ENCODE measurements at places on chromosomes 2 and 18. TPM values are rescaled to one million over a fixed set of nuclear protein-coding genes. Genes with fewer than 3 reads are reported as not detected.
A peak's percentile ranks its signal among the peaks of the same experiment; 100 is the strongest.

VSNL1 gene
- not detected for total RNA-seq

SERPINB13 gene
- total RNA-seq = not detected

CTLA4 gene
- 2.3 TPM for total RNA-seq

- no peak for DNase-seq
Observed at GRCh38 chr18:54736981-54737380, 91.3 kb upstream of the RAB27B start.

GRCh38 chr2:165793779-165794535, at the start of gene GALNT3:
Gene GALNT3 (minus strand): TSS chr2:165794247. CDS start chr2:165770700, 23,547 bp downstream.
- DNase-seq = peak; percentile 53

DNA sequence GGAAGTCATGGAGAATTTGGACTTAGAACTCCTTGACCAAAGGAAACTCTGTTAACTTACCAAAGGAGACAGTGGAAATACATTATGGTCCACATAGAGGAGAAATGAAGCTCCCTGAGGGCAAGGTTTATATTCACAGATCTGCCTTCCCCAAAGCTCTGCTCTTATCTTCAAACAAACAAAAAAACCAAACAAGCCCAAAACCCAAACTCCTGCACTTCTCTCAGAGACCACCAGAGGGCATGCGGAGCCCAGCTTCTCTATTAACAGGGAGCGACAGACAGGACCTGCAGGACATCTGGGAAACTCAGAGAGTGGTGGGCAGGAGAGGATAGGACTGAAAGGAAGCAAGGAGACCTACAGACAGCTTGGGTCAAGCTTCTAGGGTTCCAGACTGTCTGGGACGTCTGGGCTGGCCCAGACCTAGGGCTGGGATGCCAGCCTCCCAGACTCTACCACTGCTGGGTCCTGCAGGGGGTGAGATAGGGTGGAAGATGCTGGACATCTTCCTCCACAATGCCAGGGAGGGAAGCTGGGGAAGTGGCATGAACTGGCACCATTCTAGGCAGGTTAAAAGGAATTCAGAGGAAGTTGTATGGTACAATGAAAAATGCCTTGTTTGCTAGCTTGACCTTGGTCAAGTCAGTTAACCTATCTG, 4.0 kb upstream of the WNT10A start:
- peak; percentile 64 for DNase-seq

DNA sequence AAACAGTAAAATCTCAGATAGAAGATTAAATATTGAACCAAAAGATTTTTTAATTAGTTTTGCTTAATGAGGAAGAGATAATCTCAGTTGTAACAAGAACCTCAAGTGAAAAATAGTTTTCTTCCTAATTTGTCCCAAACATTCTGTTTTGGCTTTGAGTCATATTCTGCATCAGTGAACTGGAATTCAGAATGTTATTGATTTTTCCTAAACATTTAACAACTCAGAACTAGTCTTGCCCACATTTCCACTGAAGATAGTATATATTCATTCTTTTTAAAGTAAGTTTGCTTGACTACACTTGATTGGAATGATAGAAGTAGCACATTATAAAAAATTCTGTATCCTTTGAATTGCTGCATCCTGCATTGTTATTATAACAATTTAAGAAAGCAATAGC, 85.7 kb upstream of the UGP2 start:
- DNase-seq = no peak

DNA sequence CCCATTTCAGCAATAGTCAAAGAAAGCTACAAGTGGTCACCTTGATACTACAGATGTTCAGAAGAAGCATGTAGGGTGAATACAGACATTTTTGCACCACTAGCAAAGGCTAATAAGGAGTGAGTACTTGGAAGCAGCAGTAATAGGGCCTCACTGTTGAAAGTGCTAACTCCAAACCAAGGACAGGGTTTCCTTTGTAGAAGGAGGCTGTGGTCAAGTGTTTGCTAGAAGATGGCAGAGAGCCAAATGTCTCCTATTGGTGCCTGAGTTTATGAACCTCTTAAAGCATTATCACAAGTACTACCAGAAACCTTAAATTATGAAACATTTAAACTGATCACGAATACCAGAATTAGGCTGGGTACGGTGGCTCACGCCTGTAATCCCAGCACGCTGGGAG, 308.1 kb downstream of the ZEB2 start:
- no peak for DNase-seq

DNA sequence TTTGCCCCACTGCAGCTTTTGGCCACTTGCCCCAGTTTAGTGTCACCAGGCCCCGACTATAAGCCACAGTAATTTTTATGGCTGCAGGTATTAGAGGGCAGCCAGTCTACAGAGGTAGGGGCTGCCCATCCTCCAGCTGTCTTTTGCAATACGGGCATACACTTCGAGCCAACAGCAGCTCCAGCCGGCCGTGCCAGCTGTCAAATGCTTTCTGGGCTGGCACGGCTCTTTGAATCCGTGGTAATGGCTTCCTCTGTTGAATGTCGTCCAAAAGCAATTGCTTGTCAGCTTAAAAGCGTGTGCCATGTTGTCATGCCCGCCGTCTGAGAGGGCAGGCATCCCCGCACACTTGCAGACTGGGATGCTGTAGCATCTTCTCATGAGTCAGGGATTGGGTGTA, 41.3 kb downstream of the BCL2L11 start:
- DNase-seq = no peak
